ENCODE measurements at places on chromosomes 5 and 9. TPM values are rescaled to one million over a fixed set of nuclear protein-coding genes. Genes with fewer than 3 reads are reported as not detected.

The BHMT2 gene
- not detected for total RNA-seq

The MYMK gene
- total RNA-seq = not detected

The FCN2 gene
- not detected for total RNA-seq

DNA sequence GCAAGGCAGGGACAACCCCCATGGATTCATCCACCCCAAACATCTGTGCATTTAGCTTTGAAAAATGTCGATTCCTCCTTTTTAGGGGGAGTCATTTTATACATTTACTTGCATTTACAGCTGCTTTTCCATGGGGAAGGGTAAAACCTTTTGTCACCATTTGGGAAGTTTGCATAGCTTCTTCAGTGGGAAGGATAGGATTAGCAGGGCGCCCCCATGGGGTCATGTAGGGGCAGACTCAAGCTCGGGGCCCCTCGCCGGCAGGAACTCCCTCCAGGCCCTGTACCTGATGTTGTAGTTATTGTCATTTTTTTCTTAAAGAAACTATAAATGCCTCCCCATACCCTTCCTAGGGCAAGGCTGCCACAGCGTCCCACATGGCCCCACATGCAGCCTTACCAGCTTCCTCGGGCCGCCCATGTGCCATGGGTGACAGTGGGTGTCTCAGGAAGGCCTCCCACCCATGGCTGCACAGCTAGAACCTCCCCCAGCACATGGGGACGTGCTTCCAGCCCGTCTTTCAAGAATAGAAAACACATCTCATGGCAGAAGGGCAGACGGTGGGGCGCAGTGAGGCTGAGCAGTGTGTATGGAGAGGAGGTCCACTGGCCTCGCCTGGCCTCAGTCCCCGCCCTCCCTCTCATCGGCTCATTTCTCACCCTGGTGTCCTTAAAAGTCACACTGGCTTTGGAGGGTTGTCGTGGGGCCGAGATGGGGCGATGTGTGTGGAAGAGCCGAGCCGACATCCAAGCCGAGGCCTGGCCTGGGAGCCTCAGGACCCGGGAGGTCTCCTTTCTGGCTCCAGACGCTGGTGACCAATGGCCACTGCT, 76.1 kb upstream of the OTULINL start:
- DNase-seq = no peak

DNA sequence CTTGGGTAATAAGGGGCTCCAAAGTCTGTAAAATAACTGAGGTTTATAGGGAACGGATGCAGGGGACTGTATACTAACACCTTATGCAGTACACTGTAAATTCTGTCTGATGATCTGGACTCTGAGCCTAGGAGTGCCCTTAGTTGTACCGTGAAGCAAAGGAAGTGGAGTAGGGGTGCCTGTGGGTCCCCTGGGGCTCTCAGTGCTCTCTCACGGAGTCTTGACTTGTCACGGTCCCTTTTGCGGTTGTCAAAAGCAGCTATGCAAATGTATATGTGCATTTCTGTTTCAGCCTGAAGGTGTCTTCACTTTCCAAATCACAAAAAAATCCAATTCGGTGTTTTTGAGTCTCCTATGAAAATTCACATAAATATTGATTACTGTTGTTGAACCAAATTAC, 17.8 kb downstream of the DMRT1 start:
- no peak for DNase-seq

- no peak for DNase-seq
Measured at GRCh38 chr9:11537566-11537965, 924.8 kb upstream of the PTPRD start.

GRCh38 chr5:157022024-157022423, 36.9 kb downstream of the HAVCR1 start:
- no peak for DNase-seq

- no peak for DNase-seq
Measured at GRCh38 chr5:60546207-60546606, 153.8 kb downstream of the DEPDC1B start.

- DNase-seq = no peak
Measured at GRCh38 chr9:83239747-83240146, 176.8 kb upstream of the RASEF start.

DNA sequence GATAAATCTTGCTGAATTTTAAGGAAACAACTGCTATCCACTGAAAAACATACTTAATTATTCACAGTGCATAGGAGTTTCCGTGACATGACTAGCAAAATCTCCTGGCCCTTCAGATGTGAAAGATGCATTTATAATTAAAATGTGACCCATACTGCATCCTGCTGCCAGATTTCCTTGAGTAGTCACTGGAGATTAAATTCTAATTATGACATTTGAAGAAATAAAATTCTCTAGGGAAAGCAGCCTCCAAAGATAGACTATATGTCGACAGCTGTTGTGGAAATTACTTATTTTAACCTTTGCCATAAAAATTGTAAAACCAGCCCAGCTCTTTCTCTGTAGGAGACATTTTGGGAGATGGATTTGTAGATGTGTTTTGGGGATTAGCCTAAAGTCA, 193.6 kb upstream of the SMC2 start:
- no peak for DNase-seq
